Neural cell (in vitro differentiated cells): ENCODE measurements at places on chromosomes 2 and 18. TPM values are rescaled to one million over a fixed set of nuclear protein-coding genes. Genes with fewer than 3 reads are reported as not detected.

Gene RBM45
- polyA plus RNA-seq: 30.3 and 30.8 TPM in 2 replicates

Gene TP53I3
- polyA plus RNA-seq: 1.8 and 4.7 TPM in 2 replicates

Gene TUBA3E
- polyA plus RNA-seq: not detected in 2 replicates

Gene WDR54
- 89.9 and 110 TPM in 2 replicates for polyA plus RNA-seq

Gene HNMT
- polyA plus RNA-seq: 0.40 TPM in 1 of 2 replicates, not detected in the other

Gene METTL8
- 5.3 and 13.7 TPM in 2 replicates for polyA plus RNA-seq

Gene PROM2
- 2.2 and 2.3 TPM in 2 replicates for polyA plus RNA-seq

Gene TYMS
- 1.9 and 3.3 TPM in 2 replicates for polyA plus RNA-seq
